ENCODE measurements at places on chromosomes 11 and 22.

GRCh38 chr11:35864131-35864530 is 79.7 kb upstream of the LDLRAD3 start:
- no peak for DNase-seq

GRCh38 chr11:77067861-77068443 is 1.2 kb downstream of the CAPN5 start:
- no peak for DNase-seq

DNA sequence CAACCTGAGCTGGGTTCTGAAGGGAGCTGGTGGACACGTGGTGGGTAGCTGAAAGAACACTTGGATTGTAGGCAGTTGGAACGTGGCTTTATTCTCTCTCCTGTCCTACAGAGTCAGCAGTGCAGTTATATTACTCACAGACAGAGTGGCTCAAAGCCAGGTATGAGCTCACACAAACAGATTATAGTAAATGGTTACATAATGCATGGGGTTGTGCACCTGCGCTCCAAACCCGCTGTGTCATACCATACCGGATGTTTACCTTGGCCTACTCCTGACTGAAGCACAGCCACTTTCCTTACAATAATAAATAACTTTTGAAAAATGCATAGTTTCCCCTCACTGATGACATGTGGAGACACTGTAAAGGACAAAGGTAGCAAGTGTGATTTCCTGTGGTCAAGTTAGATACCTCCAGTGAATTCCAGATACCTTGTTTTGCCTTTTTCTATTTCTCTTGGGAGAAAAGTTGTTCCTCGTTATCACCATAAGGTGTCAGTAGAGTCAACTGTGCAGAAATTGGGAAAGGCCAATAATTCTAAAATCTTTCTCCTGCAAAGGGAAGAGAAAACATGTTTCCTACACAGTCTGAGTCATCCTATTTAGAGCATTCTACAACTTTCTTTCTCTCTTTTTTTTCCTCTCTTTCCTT is 13.5 kb downstream of the MS4A6A start:
- DNase-seq = peak; percentile 93

- no peak for DNase-seq
Measured at GRCh38 chr11:71418643-71419042, 29.6 kb downstream of the DHCR7 start.

All from H4 (cell line).